Umbilical cord (tissue), 2 donors: ENCODE measurements at places on chromosomes 2 and 18. TPM values are rescaled to one million over a fixed set of nuclear protein-coding genes. Genes with fewer than 3 reads are reported as not detected.

Gene CTNNA2
- total RNA-seq, result 0.96 TPM

Gene COL4A4
- total RNA-seq, result 0.72 TPM

Gene SLC5A7
- total RNA-seq, result 5.3 TPM

Gene MEP1B
- 2.6 TPM for total RNA-seq

Gene DAPL1
- total RNA-seq, result not detected

- DNase-seq, result no peak
Measured at GRCh38 chr2:236915186-236915585, 170.5 kb upstream of the COPS8 start.

DNA sequence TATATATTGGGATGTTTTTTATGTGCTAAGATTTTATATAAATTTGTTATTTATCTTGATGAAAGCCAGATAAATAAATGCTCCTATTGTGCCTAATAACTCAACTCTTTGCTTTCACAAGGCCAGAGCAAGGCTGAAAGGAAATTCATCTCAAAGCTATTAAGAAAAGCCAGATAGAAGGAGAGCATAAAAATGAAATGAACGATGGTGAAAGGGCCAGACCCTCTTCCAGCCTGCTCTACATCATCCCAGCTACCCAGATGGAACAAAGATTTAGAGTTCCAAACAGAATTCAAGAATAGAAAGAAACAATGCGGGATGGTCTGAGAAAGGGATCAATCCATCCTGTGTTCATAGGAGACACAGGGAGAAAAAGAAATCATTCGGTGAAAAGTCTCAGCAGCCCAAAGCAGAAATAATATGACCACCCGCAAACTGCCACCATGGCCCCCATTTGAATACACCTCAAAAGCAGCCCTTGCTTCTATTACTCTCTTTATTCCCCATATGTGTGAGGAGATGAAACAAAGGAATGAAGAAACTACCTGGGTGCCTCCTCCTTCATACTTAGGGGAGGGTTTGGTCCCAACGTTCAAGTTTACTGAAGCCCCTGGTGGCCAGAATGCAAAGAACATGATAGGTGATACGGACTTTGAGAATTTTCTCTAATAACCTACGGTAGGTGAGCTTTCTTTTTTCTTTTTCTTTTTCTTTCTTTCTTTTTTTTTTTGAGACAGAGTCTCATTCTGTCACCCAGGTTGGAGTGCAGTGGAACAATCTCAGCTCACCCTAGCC lies 110.1 kb upstream of the FBXO11 start:
- DNase-seq, result no peak
